ENCODE measurements at places on chromosomes 5 and 9.

- H3K4me1 ChIP-seq, result no peaks in the 10 kb centered on the region
- no peak overlapping the region for H3K4me3 ChIP-seq
- no peaks in the 10 kb centered on the region for H3K27me3 ChIP-seq
- DNase-seq, result no peak
Observed at GRCh38 chr5:112316731-112317130, 102.3 kb downstream of the EPB41L4A start.

DNA sequence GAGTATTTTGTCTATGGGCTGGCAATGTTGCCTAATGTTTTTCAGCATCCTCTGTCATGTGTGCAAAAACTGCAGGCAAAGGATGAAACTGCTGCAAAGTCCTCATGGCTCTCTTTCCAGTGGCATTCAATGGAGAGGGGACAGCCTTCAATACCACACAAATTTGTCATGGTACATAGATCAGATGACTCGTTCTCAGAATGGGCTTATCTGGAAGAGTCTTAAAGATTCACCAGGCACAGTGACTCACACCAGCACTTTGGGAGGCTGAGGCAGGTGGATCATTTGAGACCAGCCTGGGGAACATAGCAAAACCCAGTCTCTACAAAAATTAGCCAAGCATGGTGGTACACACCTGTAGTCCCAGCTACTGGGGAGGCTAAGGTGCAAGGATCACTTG is 5.3 kb downstream of the CDKN2AIPNL start:
- peaks cover 51% of the 10 kb centered on the region for H3K36me3 ChIP-seq
- no peak overlapping the region for H3K27ac ChIP-seq
- no peaks in the 10 kb centered on the region for H3K27me3 ChIP-seq
- no peak for DNase-seq
- peaks cover 11% of the 10 kb centered on the region for H3K4me1 ChIP-seq
- no peak overlapping the region for H3K4me3 ChIP-seq

GRCh38 chr9:97990259-97990658 is 7.1 kb downstream of the ANP32B start:
- no peaks in the 10 kb centered on the region for H3K27me3 ChIP-seq
- DNase-seq, result no peak
- no peaks in the 10 kb centered on the region for H3K36me3 ChIP-seq
- peaks cover 88% of the 10 kb centered on the region for H3K4me1 ChIP-seq
- no peak overlapping the region for H3K4me3 ChIP-seq

- peaks cover 18% of the 10 kb centered on the region for H3K4me1 ChIP-seq
- no peaks in the 10 kb centered on the region for H3K27me3 ChIP-seq
- H3K36me3 ChIP-seq, result no peaks in the 10 kb centered on the region
- peak overlapping the region; percentile 62 for H3K27ac ChIP-seq
- H3K4me3 ChIP-seq, result no peak overlapping the region
- DNase-seq, result no peak
Observed at GRCh38 chr9:121656941-121657470, 5.6 kb downstream of the DAB2IP start.

- H3K27me3 ChIP-seq, result no peaks in the 10 kb centered on the region
- no peak for DNase-seq
- H3K4me1 ChIP-seq, result no peaks in the 10 kb centered on the region
Observed at GRCh38 chr9:28782630-28783029, 1209.3 kb upstream of the C9orf72 start.

GRCh38 chr5:149563466-149563865 is 12.2 kb upstream of the CSNK1A1 start:
- H3K27me3 ChIP-seq, result no peaks in the 10 kb centered on the region
- peaks cover 25% of the 10 kb centered on the region for H3K4me1 ChIP-seq
- no peak for DNase-seq
- peak overlapping the region; percentile 58 for H3K27ac ChIP-seq

DNA sequence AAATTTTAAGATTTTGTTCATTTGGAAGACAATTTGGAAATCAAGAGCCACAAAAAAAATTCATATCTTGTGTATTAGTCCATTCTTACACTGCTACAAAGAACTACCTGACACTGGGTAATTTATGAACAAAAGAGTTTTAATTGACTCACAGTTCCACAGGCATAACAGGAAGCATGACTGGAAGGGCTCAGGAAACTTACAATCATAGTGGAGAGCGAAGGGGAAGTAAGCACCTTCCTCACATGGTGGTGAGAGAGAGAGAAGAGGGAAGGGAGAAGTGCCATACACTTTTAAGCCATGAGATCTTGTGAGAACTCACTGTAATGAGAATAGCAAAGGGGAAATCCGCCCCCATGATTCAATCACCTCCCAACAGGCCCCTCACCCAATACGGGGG is 274.4 kb downstream of the KCNN2 start:
- H3K27ac ChIP-seq, result no peak overlapping the region
- no peaks in the 10 kb centered on the region for H3K36me3 ChIP-seq
- H3K4me1 ChIP-seq, result no peaks in the 10 kb centered on the region
- H3K4me3 ChIP-seq, result no peak overlapping the region
- H3K27me3 ChIP-seq, result no peaks in the 10 kb centered on the region

- no peak overlapping the region for H3K4me3 ChIP-seq
- no peaks in the 10 kb centered on the region for H3K27me3 ChIP-seq
- no peak overlapping the region for H3K27ac ChIP-seq
- H3K36me3 ChIP-seq, result no peaks in the 10 kb centered on the region
Observed at GRCh38 chr5:81534441-81534840, 140.5 kb upstream of the ACOT12 start.

All from tibial nerve (tissue), 4 donors.